ENCODE measurements at places on chromosomes 7 and 10. TPM values are rescaled to one million over a fixed set of nuclear protein-coding genes. Genes with fewer than 3 reads are reported as not detected.

GRCh38 chr7:121307021-121307574, 21.7 kb upstream of the WNT16 start:
- no peaks in the 10 kb centered on the region for H3K36me3 ChIP-seq
- no peak overlapping the region for H3K27ac ChIP-seq
- no peak for DNase-seq
- H3K27me3 ChIP-seq: no peaks in the 10 kb centered on the region
- no peak overlapping the region for H3K4me3 ChIP-seq

GRCh38 chr10:80410578-80411145, 2.3 kb downstream of the PRXL2A start:
- H3K4me3 ChIP-seq: peak overlapping the region; percentile 80
- peaks cover 62% of the 10 kb centered on the region for H3K4me1 ChIP-seq
- H3K36me3 ChIP-seq: peaks cover 5% of the 10 kb centered on the region
- no peak for DNase-seq
- no peak overlapping the region for H3K27ac ChIP-seq

DNA sequence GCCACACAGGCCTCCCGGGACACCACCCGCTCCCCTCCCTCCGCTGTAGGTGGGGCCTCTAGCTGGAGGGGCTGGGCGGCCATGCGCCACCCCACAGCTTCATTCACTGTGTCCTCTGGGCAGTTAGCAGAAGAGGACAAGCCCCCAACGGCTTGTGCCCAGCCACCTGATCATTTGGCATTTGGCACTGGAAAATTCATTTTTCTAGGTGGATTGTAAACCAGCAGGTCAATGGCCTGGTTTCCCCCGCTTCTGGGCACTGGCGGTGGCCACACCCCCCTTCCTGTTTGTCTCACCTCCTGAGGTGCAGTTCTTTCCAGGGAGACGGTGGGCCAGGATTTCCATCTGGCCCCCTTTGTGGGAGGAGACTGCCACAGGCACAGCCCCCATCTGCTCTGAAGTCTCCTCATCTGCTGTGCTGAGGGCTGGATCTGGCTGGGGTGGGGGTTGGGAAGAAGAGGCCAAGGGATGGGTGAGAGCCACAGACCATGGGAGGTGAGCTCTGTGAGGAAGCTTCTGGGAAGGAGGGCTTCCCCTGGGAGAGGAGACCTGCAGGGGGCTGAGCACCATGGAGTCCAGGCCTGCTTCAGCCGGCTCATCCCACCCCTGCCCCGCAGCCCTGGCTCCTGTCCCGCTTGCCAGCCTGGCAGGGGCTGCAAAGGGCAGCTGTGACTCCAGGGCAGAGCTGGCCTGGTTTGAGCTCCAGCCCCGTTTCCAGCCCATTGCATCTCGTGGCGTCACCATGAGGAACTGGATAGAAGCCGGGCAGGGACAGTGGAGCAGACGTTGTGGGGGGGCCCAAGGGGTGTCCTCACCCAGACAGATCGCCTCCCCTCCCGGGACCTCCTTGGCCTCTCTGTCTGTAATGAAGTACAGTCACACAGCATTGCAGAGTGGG, 40.1 kb upstream of the SLC29A3 start:
- H3K27me3 ChIP-seq: no peaks in the 10 kb centered on the region
- H3K4me3 ChIP-seq: no peak overlapping the region
- H3K4me1 ChIP-seq: peaks cover 54% of the 10 kb centered on the region
- peaks cover 17% of the 10 kb centered on the region for H3K36me3 ChIP-seq
- H3K27ac ChIP-seq: no peak overlapping the region

DNA sequence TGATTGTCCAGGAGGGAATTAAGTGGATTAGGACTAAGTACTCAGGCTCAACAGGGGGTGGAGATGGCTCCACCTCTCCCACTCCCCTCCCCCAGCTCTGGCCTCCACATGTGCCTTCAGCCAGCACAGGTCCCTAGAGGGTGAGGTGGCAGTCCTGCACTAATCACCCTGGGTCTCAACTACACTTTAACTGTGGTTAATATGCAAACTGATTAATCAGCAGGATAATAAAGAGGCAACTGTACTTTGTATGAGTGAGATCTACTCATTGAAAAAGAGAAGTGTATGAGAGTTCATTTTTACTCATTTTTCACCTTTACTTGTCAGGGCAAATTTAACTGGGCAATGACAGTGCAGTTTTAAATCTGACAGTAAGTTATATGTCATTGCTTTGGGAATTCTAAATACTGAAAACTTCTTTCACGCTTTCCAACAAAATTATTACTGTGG, 223.8 kb upstream of the CCDC6 start:
- no peak for DNase-seq
- no peak overlapping the region for H3K27ac ChIP-seq
- no peaks in the 10 kb centered on the region for H3K36me3 ChIP-seq
- H3K4me1 ChIP-seq: no peaks in the 10 kb centered on the region

DNA sequence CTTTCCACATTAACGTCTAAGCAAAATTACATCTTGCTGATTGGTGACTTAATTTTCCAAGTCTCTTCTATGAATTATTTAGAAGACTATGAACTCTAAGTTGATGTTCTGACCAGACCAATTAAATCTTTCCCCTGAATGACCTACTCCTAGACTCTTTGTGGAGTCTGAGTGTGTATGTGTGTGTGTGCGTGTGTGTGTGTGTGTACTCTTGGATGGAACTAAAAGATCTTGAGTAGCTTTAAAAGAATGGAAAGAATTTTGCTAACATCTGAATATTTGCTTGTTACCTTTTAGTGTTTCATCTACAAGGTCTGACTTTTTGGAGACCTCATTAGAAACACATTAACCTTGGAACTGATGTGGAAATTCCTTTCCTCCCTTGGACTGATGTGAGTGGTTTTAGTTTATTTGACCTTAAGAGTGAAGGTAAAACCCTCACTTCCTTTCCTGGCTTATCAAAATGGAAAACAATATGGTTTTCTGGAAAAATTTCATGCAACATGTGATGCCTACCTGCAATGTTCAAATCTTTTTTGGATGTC, 257.1 kb downstream of the GATA3 start:
- no peaks in the 10 kb centered on the region for H3K27me3 ChIP-seq
- no peak overlapping the region for H3K27ac ChIP-seq
- no peaks in the 10 kb centered on the region for H3K4me1 ChIP-seq

GRCh38 chr7:70177166-70177565, 578.9 kb downstream of the AUTS2 start:
- no peak overlapping the region for H3K4me3 ChIP-seq
- no peaks in the 10 kb centered on the region for H3K36me3 ChIP-seq
- no peaks in the 10 kb centered on the region for H3K4me1 ChIP-seq
- no peaks in the 10 kb centered on the region for H3K27me3 ChIP-seq
- no peak overlapping the region for H3K27ac ChIP-seq

The C10orf53 gene
- polyA plus RNA-seq: not detected

DNA sequence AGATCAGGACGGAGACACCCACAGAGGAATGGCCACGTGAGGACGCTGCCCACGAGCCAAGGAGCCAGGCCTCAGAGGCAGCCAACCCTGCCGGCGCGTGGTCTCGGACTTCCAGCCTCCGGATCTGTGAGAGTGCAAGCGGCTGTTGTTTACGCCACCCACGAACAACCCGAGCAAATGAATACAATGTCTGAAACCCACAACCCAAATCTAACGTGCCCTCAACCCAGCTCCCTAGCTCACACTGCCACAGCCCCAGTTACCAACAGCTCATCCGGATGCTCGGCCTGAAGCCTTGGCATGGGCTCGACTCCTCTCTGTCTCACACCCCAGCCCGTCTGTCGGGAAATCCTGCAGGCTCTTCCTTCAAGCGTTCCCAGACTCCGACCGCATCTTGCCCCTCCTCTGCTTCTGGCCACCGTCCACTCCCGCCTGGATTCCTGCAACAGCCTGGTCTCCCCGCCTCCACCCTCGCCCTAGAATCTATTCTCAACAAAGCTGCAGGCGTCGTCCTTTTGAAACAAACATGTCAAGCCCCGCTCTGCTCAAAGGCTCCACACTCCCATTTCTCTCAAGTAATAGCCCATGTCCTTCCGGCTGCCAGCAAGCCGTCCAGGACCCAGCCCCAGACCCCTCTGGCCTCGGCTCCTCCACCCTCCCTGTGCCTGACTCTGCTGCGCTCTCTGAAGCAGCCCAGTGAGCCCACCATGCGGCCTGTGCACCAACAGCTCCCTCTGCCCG, 35.3 kb downstream of the STK32C start:
- H3K4me1 ChIP-seq: peaks cover 43% of the 10 kb centered on the region
- H3K27ac ChIP-seq: no peak overlapping the region

The STEAP1B gene
- polyA plus RNA-seq: 2.4 TPM

- H3K4me3 ChIP-seq: no peak overlapping the region
- H3K27me3 ChIP-seq: no peaks in the 10 kb centered on the region
- H3K4me1 ChIP-seq: no peaks in the 10 kb centered on the region
- no peak for DNase-seq
- H3K27ac ChIP-seq: no peak overlapping the region
Measured at GRCh38 chr7:18740579-18740988, 245.0 kb downstream of the HDAC9 start.

The CLDN3 gene
- 0.67 TPM for polyA plus RNA-seq

The AEBP1 gene
- 83.2 TPM for polyA plus RNA-seq

GRCh38 chr7:30034501-30034900, 6.3 kb downstream of the PLEKHA8 start:
- H3K27me3 ChIP-seq: no peaks in the 10 kb centered on the region
- peaks cover 2% of the 10 kb centered on the region for H3K36me3 ChIP-seq
- no peak overlapping the region for H3K27ac ChIP-seq
- H3K4me3 ChIP-seq: no peak overlapping the region
- no peak for DNase-seq
- H3K4me1 ChIP-seq: no peaks in the 10 kb centered on the region

DNA sequence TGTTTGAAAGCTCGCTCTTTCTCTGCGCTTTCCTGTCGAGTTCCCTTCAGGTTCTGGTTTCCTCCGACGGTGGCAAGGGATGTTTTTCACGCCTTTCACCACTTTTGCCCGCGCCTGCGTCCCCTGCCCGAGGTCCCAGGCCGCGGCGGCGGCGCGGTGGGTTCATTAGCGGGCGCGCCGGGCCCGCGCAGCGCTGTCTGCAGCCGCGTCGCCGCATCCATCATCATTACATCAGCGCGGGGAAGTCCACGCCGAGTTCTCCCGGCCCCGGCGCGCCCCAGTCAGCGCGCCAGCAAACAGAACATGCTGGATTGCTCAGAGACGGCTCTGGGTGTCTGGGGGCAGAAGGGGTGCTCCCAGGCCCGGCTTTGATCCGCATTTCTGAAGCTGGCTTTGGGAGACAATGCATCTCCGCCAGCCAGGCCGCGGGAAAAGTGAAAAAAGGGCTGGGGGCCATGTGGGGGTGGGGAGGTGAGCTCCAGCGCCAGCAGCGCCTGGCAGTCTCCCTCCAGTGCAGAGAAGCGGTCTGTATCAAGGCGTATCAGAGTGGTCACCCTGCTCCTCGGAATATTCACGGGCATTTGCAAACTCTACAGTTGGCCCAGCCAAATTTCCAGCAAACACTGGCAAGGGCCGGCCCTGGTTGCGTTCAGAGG, 8.9 kb downstream of the GLI3 start:
- H3K4me1 ChIP-seq: peaks cover 10% of the 10 kb centered on the region
- H3K4me3 ChIP-seq: peak overlapping the region; percentile 42
- H3K27me3 ChIP-seq: peaks cover 14% of the 10 kb centered on the region
- DNase-seq: peak; percentile 69
- H3K36me3 ChIP-seq: no peaks in the 10 kb centered on the region

The CUZD1 gene
- polyA plus RNA-seq: 1.9 TPM

The CDH23 gene
- 24.2 TPM for polyA plus RNA-seq

DNA sequence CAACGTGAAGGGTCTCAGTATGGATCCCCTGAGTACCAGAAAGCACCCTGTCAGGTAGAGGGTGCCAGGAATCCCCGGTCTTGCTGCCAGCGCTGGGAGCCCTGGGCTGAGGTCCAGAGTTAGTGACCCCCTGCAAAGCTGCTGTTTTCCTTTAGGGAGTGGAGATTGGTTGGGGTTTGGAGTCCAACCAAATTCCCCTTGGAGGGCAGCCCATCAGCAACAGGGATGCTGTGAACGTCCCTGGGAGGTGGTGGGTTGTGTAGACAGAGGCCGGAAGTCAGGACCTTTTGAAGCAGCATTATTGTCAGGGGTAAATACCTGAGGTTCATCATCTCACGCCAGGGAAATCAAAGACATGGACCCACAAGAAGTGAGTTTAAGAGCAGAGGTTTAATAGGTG, 104.2 kb downstream of the COL26A1 start:
- no peaks in the 10 kb centered on the region for H3K36me3 ChIP-seq
- no peaks in the 10 kb centered on the region for H3K27me3 ChIP-seq
- peaks cover 6% of the 10 kb centered on the region for H3K4me1 ChIP-seq
- H3K27ac ChIP-seq: no peak overlapping the region

The STAG3 gene
- 67.6 TPM for polyA plus RNA-seq

GRCh38 chr7:82722946-82723345, 279.4 kb upstream of the CACNA2D1 start:
- no peaks in the 10 kb centered on the region for H3K27me3 ChIP-seq
- no peaks in the 10 kb centered on the region for H3K36me3 ChIP-seq
- H3K4me1 ChIP-seq: no peaks in the 10 kb centered on the region
- no peak overlapping the region for H3K27ac ChIP-seq

The OPN1SW gene
- 2.3 TPM for polyA plus RNA-seq

The VSTM2A gene
- polyA plus RNA-seq: 123 TPM

DNA sequence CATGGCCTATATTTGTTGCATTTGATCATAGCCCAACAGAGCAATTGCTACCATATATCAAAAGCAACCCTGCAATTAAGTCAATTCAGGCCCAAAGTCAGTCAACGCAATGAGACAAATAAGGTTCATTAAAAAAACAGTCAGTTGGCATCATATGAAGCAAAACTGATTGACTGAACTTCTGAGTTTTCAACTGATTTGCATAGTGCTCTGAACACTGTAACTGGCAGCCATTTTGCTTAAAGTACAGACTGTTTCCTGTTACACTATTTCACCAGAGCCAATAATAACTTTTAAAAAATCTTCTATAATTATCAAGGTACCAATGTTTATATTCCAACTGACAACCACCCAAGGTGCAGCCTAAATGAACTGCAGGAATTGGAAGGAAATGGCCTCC, 68.4 kb upstream of the RAPGEF5 start:
- H3K27ac ChIP-seq: peak overlapping the region; percentile 22
- H3K4me3 ChIP-seq: no peak overlapping the region
- H3K27me3 ChIP-seq: no peaks in the 10 kb centered on the region
- DNase-seq: no peak

The SEMA3D gene
- 8.8 TPM for polyA plus RNA-seq

The SVIL gene
- polyA plus RNA-seq: 30.2 TPM

- no peak overlapping the region for H3K27ac ChIP-seq
- DNase-seq: no peak
- peaks cover 3% of the 10 kb centered on the region for H3K36me3 ChIP-seq
- no peak overlapping the region for H3K4me3 ChIP-seq
- peaks cover 21% of the 10 kb centered on the region for H3K4me1 ChIP-seq
- H3K27me3 ChIP-seq: no peaks in the 10 kb centered on the region
Measured at GRCh38 chr7:47446871-47447466, 134.9 kb downstream of the TNS3 start.

GRCh38 chr10:71836596-71836974, 14.5 kb downstream of the PSAP start:
- no peaks in the 10 kb centered on the region for H3K27me3 ChIP-seq
- H3K4me3 ChIP-seq: no peak overlapping the region
- H3K4me1 ChIP-seq: peaks cover 83% of the 10 kb centered on the region
- H3K27ac ChIP-seq: peak overlapping the region; percentile 83
- DNase-seq: no peak

The GALNT17 gene
- 44.9 TPM for polyA plus RNA-seq

GRCh38 chr7:73742753-73743641, 4.4 kb upstream of the ABHD11 start:
- H3K36me3 ChIP-seq: no peaks in the 10 kb centered on the region
- no peak for DNase-seq
- H3K27ac ChIP-seq: no peak overlapping the region
- peaks cover 37% of the 10 kb centered on the region for H3K4me1 ChIP-seq
- H3K4me3 ChIP-seq: no peak overlapping the region
- no peaks in the 10 kb centered on the region for H3K27me3 ChIP-seq
